ENCODE measurements at places on chromosomes 2 and 18. TPM values are rescaled to one million over a fixed set of nuclear protein-coding genes. Genes with fewer than 3 reads are reported as not detected.

GRCh38 chr2:126736133-126736874 lies 80.3 kb downstream of the GYPC start:
- no peak for DNase-seq

- no peak for DNase-seq
Observed at GRCh38 chr2:44116319-44116718, 52.4 kb upstream of the PPM1B start.

Gene SPR
- total RNA-seq, result 41.1 TPM

Gene MYL1
- total RNA-seq, result 7,433 TPM

Gene HOXD13
- total RNA-seq, result not detected

Gene CAPN14
- total RNA-seq, result not detected

DNA sequence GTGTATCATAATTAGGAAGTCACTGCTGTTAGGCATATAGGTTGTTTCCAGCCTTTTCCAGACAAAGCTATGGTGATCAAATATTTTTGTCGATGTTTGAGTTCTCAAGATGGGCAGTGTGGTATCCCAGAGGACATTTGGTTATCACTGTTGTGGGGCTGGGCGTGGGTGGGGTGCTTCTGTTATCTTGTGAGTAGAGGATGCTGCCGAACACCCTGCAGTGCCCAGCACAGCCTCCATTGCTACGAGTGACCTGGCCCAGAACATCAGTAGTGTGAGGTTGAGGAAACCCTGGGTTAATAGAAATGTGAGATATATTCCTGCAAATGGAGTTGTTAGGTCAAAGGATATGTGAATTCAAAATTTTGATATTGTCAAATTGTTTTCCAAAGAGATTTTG lies 33.2 kb downstream of the ZNF236 start:
- DNase-seq, result no peak

Gene MC5R
- not detected for total RNA-seq

DNA sequence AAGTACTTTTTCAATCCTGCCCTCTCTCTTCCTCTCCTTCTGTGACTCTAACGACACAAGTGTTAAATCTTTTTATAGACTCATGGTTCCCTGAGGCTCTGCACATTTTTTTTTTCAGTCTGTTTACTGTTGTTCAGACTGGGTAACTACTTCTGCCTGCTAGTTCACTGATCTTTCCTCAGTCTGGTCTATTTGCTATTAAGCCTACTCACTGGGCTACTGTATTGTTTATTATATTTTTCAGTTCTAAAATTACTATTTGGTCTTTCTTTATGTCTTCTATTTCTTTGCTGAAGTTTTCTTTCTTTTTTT lies 21.3 kb downstream of the PPP3R1 start:
- no peak for DNase-seq

DNA sequence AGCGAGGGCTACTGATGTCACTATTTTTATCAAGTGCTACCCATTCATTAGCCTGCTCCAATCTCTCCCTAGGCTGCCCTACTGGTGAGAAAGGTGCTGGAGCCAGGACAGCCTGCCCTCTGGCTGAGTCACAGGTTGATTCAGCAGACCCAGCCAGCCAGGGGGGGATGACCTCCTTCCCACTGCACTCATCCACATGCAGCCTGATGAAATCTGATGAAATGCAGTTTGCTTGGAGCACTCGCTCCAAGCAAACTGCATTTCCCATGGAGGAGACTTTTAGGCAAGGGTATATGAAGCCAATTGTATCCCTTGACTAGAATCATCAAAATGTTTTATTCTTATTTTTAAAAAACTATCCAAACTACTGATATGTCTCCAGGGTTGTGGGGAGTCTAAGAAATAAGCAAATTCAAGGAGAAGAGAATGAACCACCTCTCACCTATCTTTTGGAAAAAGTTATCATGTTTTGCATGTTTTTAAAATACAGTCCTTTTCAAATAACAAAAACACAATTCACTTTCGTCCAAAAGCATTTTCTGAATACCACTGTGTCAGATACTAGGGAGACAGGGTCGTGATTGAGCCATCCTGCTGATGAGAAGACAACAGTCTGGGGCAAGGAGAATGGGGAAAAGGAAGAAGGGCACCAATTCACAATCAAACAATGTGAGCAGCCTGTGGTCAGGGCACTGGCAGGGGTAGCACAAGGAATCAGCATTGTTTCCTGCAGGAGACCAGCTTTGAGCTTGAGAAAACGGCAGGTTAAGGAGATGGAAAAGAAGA lies 128.3 kb downstream of the AFF3 start:
- DNase-seq, result no peak

Gene RTP5
- not detected for total RNA-seq

GRCh38 chr2:67459761-67460160 lies 62.6 kb downstream of the ETAA1 start:
- no peak for DNase-seq

DNA sequence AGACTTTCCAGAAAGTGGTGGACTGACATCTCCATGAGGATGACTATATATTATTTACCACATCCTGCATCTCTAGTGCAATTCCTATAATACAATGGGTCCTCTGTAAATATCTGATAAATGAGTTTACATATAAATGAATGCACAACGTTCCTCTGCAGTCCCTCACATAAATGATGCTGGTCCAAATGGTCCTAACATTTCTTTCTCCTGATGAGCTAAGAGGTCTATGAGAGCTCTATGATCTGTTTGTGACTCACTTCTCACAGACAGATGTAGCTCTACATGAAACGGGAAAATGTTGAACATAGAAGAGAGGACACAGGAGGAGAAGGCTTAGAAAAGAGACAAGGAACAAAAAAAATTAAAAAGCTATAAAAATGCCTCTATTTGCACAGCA lies 201.2 kb upstream of the PIK3C3 start:
- DNase-seq, result no peak

GRCh38 chr2:203759690-203760365 lies 53.4 kb downstream of the CD28 start:
- DNase-seq, result no peak

Gene NMS
- not detected for total RNA-seq

Gene EGR4
- total RNA-seq, result not detected

DNA sequence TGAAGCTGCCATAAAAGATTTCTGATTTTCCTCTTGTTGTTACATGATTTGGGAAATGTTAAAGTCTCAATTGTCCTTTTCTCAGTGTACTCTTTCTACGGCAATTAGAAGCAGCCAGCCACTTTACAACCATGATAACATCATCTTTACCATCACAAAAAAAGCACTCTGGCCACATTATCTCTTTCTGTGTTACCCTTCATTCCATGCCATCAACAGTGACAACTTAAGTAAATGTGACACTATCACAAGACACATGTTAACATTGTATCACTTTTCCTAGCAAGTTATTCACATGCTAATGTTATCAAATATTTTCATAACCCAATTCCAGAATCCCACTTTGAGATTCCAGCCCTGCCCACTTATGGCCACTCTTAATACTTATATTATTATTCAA lies 131.2 kb downstream of the TMX3 start:
- DNase-seq, result no peak

DNA sequence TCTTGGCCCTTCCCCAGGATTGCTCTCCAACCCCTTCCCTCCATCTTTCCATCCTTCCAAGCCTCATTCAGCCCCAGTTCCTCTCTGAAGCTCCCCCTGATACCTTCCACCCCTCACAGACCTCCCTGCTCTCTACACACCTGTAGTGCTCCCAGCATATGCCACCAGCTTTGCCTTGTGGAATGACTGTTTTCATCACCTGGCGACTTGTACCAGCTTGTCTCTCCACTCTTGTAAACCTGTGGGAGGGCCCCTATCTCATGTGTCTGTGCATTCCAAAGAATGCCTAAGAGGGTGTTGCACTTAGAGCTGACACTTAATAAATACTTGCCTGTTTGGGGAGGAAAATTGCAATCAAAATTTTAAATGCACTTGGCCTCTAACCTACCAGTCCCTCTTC lies 198.7 kb downstream of the BCL11A start:
- no peak for DNase-seq

- no peak for DNase-seq
Observed at GRCh38 chr2:55009277-55010060, 40.8 kb downstream of the RTN4 start.

GRCh38 chr2:17540813-17541530 lies 476 bp downstream of the VSNL1 start:
- DNase-seq, result no peak

DNA sequence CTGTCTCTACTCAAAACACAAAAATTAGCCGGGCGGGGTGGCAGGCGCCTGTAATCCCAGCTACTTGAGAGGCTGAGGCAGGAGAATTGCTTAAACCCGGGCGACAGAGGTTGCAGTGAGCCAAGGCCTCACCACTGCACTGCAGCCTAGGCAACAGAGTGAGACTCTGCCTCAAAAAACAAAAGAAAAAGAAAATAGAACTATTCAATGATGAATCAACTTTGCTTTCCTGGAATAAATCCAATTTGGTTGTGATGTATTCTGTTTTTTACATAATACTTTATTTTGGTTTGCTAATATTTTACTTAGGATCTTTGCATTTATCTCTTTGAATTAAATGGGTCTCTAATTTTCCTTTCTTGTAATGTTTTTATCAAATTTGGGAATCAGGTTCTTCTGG lies 86.3 kb upstream of the MBOAT2 start:
- no peak for DNase-seq

DNA sequence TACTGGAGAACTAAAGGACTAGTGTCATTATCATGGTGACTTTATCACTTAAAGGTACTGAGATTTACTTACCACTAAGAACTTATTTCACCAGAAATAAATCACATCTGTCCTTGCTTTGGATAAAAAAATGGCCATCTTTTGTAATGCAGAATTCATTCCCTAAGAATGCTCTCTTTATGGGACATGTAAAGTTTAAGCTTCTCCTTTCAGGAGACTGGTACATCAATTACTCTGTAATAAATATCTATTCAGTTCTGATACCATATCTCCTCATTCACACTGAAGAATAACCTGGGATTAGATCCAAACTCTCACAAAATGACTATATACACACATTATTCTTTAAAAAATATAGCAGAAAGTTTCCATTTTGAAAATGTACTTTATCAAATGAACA lies 24.4 kb downstream of the TMEM163 start:
- no peak for DNase-seq

GRCh38 chr2:23508066-23508390 lies 123.0 kb downstream of the KLHL29 start:
- no peak for DNase-seq

Gene FIGN
- 1.7 TPM for total RNA-seq

DNA sequence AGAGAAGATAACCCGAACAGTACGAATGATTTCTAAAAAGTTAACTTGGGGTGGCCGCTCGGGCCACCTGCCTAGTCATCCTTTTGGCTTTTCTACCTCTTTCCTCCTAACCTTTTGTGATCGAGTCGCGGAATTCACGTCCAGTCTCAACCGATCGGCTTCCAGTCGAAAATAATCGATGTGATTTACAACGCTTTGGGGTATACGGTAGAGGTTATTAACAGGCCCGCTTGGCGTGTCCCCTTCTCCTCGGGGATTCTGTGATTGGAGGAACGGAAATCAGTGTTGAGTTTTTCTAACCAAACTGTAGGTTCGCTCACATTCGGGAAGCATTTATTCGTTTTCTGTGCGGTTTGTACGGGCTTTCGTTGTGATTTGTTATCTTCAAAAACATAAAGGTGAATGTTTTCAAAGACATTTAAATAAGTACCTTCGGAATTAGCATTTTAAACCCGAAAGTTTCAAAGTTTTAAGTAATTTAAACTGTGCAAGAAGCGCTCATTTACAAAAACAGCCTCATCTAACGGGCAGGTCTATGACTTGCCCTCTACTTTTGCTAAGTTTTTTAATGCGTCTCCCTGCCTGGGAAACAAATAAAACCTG lies 588 bp upstream of the FOXI3 start:
- DNase-seq, result no peak

Gene TEX44
- not detected for total RNA-seq

Gene CRYGC
- not detected for total RNA-seq

DNA sequence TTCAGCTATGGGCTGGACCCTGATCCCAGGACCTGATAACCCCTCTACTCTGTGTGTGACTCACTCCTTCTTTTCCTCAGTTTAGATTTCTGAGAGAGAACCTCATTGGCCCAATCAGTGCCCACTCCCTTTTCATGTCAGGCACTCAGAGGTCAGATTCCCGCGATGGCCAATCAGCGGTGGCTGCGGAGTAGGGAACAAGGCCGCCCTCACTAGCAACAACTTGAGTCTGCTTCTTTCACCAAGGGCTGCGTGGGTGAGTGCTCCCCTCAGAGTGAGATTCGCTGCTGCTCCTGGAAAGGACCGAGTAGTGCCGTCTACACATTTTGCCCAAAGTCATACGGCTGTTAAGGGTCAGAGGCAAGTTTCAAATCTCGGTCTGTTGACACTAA lies 34.7 kb downstream of the NPPC start:
- DNase-seq, result no peak

Gene NEU4
- total RNA-seq, result 3.0 TPM

- DNase-seq, result no peak
Observed at GRCh38 chr2:201404699-201405280, 46.5 kb downstream of the TRAK2 start.

GRCh38 chr2:163121483-163121882 lies 282.9 kb upstream of the KCNH7 start:
- DNase-seq, result no peak

GRCh38 chr2:144370937-144371584 lies 148.9 kb downstream of the ZEB2 start:
- DNase-seq, result no peak

GRCh38 chr2:120842456-120843439 lies 107.1 kb downstream of the GLI2 start:
- no peak for DNase-seq

- no peak for DNase-seq
Observed at GRCh38 chr18:62399781-62400308, 74.7 kb downstream of the TNFRSF11A start.

- no peak for DNase-seq
Observed at GRCh38 chr2:39849982-39850526, 71.0 kb upstream of the THUMPD2 start.

DNA sequence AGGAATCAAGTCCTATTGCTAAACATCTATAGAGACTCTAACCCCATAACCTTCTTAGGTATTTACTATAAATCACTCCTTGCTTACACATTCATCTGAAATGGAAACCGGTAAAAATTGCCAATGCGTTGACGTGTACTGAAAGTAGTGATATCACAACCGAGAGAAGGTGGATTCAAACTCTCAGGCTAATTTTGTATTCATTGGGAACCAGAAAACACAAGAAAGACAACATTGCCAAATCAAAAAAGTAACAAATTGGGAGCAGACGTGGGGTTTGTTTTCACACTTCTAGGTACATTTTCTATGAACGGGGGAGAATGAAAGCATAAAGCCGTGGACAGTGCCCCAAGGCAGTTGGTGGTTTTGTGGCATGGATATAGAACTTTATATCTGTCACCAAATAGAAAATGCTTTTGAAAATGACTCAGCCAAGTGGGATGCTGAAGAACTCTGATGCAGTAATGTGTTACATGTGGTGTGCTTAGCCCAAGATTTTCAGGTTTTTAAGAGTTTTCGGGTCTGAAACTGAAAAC lies 155.1 kb upstream of the RASGRP3 start:
- DNase-seq, result no peak

GRCh38 chr18:13161276-13161899 lies 57.2 kb upstream of the LDLRAD4 start:
- no peak for DNase-seq
